ENCODE measurements at places on chromosomes 13 and 19.

DNA sequence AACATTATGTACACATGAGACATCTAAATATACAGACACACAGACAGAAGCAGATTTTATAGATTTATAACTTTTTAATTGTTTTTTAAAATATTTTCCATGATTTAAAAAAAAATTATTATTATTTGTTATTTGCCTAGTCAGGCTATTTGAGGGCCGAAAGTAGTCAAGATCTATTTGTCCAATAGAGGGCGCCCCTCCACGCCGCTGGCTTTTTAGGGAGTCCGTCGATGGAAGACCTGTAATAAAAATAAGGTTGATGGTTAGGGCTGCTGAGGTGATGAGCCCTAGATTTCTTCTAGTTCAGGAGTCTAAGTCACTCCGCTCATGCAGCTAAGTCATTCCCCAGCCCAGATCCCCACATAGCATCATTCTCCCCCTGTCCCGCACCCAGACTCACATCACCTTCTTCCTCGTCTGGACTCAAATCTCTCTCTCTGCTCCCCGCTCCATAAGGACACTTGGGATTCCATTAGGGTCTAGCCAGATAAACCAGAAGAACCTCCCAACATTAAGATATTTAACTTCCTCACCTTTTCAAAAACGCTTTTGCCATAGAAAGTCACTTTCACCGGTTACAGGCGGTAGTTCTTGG, 33.9 kb upstream of the CEACAM21 start:
- DNase-seq = no peak

- DNase-seq = no peak
Observed at GRCh38 chr19:40716031-40716481, 630 bp downstream of the COQ8B start.

- DNase-seq = no peak
Observed at GRCh38 chr19:30225676-30226463, 146.3 kb upstream of the ZNF536 start.

- DNase-seq = no peak
Observed at GRCh38 chr13:37113534-37113933, 8.1 kb upstream of the CSNK1A1L start.

GRCh38 chr13:52118595-52118994, 10.3 kb downstream of the NEK5 start:
- no peak for DNase-seq

DNA sequence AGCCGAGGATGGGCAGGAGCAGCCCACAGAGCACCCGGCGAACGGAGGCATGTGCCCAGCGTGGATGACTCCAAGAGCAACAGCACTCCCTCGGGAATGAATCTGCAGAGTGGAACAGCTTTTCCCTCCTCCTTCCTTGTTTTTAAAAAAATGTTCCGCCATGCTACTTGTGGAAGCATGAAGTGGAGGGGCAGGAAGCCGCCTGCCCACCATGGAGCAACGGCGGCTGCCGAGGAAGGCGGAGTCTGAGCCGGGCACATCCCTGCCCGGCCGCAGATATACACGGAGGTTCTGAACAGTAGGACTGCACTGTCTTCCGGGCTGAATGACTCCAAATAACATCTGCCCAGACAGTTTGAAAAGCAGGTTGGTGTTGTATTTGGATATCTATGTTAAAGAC, 65.2 kb downstream of the SOX1 start:
- no peak for DNase-seq

DNA sequence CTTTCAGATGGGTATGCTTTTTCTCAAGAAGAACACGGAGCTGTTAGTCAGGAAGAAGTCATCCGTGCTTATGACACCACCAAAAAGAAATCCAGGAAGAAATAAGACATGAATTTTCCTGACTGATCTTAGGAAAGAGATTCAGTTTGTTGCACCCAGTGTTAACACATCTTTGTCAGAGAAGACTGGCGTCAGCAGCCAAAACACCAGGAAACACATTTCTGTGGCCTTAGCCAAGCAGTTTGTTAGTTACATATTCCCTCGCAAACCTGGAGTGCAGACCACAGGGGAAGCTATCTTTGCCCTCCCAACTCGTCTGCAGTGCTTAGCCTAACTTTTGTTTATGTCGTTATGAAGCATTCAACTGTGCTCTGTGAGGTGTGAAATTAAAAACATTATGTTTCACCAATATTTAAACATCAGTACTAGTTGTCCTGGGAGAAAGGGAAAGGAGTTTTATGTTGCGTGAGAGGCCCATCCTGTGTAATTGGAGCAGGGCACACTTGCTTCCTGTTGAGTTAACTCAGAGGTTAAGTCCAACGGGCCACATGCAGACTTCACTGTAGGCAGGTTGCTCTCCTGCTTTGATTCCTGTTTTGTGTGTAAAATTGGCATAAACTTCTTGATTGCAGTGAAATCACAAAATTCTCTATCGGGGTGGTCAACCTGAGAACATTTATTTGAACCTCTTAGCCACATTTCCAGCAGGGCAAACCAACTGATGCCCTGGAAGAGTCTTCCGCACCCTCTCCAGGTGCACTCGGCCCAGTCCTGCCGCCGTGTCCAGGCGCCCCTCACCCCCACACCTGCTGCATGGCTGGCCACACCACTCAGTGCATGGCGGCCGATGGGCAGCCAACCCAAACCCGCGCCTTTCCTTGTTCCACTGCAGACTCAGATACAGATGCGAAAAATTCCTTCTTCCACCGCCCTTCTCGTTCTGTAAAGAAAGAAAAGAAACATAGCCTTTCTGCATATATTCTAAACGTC, 31.6 kb downstream of the SHISA2 start:
- no peak for DNase-seq

DNA sequence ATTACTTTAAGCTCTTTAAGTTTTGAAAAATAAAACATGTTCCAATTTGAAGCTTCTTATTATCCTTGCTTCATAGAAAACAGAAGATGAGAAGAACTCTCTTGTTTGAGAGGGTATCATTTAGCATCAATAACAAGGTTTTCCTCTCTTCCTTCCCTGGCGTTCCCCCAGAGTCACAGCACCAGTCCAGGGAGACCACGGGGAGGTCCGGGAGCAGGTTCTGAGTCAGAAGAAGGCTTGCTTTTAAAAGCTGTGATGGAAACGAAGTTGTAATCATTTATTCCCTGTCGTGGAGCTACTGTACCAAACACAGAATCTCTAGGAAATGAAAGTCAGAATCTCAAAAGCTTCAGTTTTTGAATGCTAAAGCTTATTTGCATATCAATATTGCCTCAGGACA, 174.0 kb upstream of the LSM14A start:
- no peak for DNase-seq

DNA sequence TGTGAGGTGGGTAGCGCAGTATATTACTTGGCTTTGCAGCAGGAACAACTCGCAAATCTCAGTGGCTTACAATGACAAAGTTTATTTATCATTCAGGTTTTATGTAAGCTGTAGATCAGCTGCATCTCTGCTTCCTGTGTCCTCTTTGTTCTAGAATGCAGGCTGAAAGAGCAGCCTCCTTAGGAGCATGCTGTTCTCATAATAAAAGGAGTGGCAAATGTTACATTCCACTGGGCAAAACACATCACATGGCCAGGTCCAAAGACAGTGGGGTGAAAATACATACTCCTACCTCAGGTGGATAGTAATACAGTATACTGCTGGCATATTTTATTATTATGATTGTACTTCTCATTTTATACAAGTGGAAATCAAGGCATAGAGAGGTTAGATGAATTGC, 1.2 kb upstream of the CSNK1A1L start:
- DNase-seq = no peak
